Activated CD4-positive, alpha-beta T cell treated with anti-CD3 and anti-CD28 coated beads, Interleukin-2, Interleukin-4, amounts not matched to agents 100 ng/mL and 50 ng/mL, durations not matched to agents 16 hours and 8 hours (primary cell): ENCODE measurements at places on chromosomes 7 and 10.
A peak's percentile ranks its signal among the peaks of the same experiment; 100 is the strongest.

GRCh38 chr7:26307226-26307625 is 15.6 kb downstream of the SNX10 start:
- DNase-seq, result no peak

DNA sequence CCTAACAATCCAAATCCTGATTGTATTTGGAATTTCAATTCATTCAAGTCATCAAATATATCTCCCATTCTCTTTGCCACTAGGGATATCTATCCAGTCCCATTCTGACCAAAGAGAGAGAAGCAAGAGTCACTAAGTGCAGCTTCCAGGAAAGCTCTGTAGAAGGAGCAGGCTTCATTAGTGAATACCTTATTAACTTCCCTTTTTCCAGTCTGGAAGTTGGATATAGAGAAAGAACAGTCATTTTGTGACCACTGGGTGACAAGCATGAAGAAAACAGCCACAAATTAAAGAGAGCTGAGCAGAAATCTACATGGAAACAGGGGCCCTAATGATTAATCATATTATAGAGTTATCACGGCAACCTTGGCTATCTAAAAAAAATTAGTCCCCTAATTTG is 190.7 kb upstream of the ADO start:
- DNase-seq, result no peak

GRCh38 chr10:106435081-106435480 is 729.4 kb downstream of the SORCS1 start:
- DNase-seq, result no peak

GRCh38 chr10:116741391-116742351 is 695 bp downstream of the HSPA12A start:
- no peak for DNase-seq

- DNase-seq, result no peak
Measured at GRCh38 chr7:156764016-156764669, 123.6 kb downstream of the RNF32 start.

- DNase-seq, result no peak
Measured at GRCh38 chr7:33142585-33142984, 13.2 kb downstream of the BBS9 start.

- DNase-seq, result no peak
Measured at GRCh38 chr10:117514971-117515370, 27.6 kb upstream of the EMX2 start.

DNA sequence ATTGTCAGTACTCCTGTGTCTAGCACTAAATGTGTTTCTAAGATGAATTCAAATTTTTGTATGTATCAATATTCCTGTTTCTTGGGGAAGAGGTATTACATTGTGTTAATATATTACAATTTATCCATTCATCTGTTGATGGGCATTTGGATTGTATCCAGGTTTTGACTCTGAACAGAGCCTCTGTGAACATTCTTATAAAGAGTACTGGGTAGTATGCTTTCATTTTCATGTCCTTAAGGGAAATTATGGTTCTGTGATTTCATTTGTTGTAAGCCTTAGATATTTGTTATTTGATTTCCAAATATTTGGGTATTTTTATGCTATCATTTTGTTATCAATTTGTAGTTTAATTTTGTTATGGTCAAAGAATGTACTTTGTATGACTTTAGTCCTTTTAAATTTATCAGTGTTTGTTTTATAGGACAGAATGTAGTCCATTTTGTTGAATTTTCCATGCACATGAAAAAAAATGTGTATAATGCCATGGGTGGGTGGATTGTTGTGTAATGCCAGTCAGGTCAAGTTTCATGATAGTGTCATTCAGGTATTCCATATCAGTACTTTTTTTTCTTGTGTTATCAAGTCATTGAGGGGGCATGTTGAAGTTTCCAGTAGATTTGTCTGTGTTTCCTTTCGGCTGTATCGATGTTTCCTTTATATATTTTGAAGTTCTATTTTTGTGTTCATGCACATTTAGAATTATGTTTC is 38.4 kb downstream of the STAM start:
- DNase-seq, result no peak

DNA sequence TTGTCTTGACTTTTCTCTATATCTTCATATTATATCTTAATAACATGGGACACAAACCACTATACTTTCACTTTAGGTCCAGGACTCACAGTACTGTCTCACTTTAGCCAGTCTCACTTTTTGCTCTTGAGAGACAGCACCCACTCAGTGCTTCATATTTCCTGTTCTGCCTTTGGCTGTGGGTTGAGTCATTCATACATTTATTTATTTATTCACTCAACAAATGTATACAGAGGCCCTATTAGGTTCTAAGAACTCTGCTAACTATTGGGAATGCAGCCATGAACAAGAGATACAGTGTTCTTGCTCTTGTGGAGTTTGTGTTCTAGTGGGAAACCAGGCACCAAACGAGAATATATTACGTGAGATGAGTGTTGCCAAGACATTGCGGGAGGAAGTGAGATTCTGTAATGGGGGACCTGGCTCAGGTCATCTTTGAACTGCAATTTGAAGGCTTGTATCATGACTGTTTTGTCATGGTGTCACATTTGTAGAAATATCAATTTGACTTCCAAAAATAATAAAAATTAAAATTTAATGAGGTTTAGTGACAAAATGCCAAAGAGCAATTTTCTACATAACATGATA is 190.1 kb downstream of the SDHAF3 start:
- no peak for DNase-seq

- DNase-seq, result no peak
Measured at GRCh38 chr10:75505840-75506506, 74.5 kb downstream of the LRMDA start.

GRCh38 chr7:128365432-128365831 is 3.9 kb upstream of the PRRT4 start:
- no peak for DNase-seq

GRCh38 chr7:148340438-148341280 is 249.9 kb upstream of the C7orf33 start:
- DNase-seq, result no peak

- DNase-seq, result no peak
Measured at GRCh38 chr7:17947620-17948019, 7.3 kb upstream of the SNX13 start.

DNA sequence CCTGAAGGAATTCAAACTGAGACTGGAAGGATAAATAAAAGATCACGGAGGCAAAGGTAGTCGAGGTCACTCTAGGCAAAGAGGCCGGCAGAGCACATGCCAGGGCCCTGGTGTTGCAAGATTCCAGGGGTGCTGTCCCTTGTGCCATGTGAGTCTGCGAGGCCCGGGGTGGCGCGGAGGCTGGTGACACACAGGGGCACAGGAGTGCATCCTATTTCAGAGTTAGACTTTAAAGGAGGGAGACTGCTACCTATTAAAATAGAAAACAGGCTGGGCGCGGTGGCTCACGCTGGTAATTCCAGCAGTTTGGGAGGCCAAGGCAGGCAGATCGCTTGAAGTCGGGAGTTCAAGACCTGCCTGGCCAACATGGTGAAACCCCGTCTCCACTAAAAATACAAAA is 12.6 kb downstream of the BEND7 start:
- DNase-seq, result no peak

DNA sequence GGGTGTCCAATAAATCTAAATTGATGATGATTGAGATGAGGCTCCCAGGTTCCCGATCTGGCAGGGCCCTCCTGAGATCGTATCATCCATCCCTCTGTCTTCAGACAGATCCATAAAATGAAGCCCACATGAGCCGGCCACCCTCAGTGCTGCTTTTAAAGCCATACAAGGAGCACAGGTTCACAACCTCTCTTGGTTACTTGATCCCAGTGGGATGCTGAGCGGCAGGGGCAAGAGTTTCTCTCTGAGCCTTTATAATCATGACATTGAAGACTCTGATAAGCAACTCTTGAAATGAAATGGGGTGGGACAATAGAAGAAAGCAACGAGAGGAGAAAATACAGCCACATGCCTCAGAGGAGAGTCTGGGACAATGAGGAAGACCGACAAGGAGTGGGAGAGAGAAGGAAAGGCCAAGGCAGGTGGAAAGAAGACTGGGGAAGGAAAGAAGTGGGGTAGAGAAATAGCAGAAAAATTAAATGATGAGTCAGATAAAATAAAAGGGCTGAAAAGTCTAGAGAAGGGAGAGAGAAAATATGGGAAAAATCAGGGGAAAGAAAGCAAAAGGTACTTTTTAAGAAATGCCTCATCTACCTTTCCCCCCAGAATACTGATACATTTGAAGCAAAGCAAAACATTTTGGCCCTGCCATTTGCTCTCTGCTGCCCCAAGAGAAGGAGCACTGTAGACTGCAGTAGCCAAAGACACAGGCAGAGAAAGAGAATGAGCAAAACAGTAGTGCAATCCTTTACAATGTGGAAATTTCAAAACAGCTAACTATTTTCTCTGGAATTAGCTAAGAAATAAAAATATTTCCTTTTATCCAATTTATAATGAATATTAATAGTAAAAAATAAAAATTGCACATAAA is 14.6 kb downstream of the GBX1 start:
- no peak for DNase-seq

GRCh38 chr7:92961961-92962360 is 125.6 kb upstream of the CDK6 start:
- no peak for DNase-seq

GRCh38 chr10:88657901-88658300 is 6.3 kb upstream of the LIPF start:
- no peak for DNase-seq

GRCh38 chr7:116093516-116094301 is 63.1 kb upstream of the TFEC start:
- no peak for DNase-seq

- peak; percentile 13 for DNase-seq
Measured at GRCh38 chr10:95755511-95756004, 405 bp upstream of the ENTPD1 start.

DNA sequence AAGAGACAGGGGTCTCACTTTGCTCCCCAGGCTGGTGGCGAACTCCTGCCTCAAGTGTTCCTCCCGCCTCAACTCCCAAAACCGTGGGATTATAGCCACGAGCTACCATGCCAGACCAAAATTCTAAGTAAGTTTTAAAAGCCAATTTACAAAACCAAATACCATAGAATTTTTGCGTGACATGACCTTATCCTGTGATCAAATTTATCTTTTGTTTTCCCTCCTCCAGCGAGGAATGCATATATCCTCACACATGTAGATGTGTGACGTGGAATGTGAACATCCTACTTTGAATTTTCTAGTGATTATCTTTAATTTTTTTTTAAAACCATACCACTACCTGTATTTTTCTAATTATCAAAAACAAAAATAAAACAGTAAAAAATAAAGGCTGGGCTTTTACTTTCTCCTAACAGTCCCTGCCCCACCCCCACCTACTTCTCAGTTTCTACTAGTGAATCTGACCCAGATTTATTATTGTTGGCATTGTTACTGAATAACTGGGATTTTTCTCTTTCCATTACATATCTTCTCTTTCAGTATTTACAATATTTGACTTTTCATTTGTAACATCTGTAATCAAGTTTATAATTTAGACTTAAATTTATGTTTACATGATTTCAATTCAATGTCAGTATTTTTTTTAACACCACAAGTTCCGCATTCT is 26.0 kb downstream of the CYTH3 start:
- DNase-seq, result no peak

DNA sequence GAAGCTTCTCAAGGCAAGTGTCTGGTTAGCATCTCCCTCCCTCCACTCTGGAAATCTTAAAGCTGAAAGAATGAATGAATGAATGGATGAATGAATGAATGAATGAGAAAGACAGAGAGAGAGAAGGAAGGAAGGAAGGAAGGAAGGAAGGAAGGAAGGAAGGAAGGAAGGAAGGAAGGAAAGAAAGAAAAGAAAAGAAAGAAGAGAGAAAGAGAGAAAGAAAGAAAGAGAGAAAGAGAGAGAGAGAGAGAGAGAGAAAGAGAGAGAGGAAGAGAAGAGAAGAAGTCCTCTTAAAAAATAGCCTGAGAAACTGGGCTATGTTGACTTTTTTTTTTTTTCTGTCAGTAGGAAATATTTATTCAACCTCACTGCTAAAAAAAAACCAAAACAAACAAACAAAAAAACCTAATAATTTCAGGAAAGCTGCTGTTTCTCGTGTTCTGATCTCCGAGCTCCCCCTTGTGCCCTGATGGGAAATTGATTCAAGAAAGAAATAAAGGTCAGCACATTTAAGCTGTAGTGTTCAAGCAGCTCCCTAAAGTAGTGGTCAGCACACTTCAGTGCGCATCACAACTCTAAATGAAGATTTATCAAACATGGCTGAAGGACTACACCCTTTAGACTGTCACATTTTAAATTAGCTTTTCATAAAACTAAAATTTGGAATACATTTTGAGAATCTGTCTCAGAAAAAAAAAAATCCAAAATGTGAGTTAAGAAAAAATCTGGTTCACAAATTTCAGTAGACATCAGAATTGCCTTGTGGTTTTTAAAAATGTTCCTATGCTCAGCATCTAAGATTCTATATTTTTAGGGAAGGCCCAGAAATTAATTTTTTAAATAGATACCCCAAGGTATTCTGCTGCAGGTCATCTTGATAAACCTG is 154.3 kb downstream of the ELAPOR2 start:
- DNase-seq, result peak; percentile 9

GRCh38 chr7:112723416-112723815 is 66.8 kb downstream of the TMEM168 start:
- DNase-seq, result no peak

GRCh38 chr10:43569681-43570080 is 4.7 kb downstream of the ZNF239 start:
- DNase-seq, result no peak

- no peak for DNase-seq
Measured at GRCh38 chr7:157707983-157708918, 371.4 kb downstream of the DNAJB6 start.

- no peak for DNase-seq
Measured at GRCh38 chr10:124086787-124087671, 6.4 kb downstream of the CHST15 start.

- no peak for DNase-seq
Measured at GRCh38 chr10:59470570-59470969, 108.2 kb upstream of the FAM13C start.

DNA sequence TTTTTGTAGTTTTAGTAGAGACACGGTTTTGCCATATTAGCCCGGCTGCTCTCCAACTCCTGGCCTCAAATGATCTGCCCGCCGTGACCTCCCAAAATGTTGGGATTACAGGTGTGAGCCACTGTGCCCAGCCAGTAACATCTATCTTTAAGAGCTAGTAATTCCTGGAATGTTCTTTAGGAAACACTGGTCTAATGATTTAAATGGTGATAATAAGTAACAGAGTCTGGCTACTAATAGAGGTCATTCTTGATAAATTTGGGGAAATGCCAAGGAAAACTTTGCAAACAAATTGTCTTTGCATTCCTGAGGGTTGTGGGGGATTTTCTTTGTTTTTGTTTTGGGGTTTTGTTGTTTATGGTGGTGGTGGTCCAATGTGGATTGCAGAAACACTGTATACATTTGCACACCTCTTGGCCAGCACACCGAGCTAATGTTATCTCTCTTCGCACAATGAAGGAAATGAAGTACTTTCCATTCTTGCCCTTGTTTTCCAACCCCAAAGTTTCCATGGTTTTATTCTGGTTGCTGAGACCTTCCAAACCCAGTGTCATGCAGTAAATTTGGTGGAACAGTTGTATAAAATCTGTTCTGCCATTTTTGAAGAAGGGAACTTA is 51.3 kb upstream of the WIPF3 start:
- no peak for DNase-seq

GRCh38 chr7:123154231-123154860 is 45.4 kb downstream of the SLC13A1 start:
- DNase-seq, result peak; percentile 65

- no peak for DNase-seq
Measured at GRCh38 chr7:136278057-136278456, 300.9 kb upstream of the MTPN start.
